ENCODE measurements at places on chromosomes 5 and 9. TPM values are rescaled to one million over a fixed set of nuclear protein-coding genes. Genes with fewer than 3 reads are reported as not detected.

DNA sequence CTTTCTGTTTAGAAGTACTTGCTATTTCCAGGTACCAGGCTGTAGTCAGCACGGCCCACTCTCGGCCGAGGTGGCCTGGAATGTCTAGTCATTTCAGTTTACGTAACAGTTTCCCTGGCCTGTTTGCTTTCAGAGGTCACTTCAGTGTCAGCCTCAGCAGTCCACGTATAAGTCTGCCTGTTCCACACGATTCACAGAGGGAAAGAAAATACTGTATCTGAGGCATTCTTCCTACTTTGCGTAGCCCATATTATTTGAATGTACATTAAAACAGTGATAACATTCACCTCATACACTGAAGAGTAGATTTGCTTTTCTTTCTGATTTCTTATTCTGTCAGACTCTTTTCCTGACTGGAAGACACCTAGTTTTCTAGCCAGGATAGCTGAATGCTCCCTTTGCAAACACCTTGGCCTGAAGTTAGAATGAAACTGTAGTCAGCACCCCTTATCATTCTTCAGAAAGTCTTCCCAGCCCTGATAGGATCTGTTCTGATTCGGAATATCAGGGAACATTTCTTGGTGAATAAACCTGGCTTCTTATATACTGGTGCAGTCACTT, 140.9 kb downstream of the AOPEP start:
- peak; percentile 97 for DNase-seq
- H3K36me3 ChIP-seq, result no peaks in the 10 kb centered on the region
- peak overlapping the region; percentile 11 for H3K4me3 ChIP-seq

DNA sequence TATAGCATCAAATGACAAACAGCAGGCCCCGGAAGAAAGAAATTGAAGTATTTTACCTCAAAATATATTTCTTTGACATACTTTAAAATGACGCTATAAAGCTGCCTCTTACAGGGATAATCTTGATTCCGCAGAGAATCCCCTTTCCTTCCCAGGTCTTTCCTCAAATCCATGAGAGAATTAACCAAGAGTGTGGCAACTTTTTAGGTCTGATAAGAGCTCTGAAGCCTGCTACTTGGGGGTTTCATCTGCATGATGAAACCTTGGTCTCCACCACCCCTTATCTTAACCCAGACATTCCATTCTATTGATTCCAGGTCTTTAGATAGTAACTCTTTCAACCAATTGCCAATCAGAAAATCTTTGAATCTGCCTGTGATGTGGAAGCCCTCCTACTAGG, 173.8 kb downstream of the CEMIP2 start:
- no peaks in the 10 kb centered on the region for H3K4me1 ChIP-seq
- no peak overlapping the region for H3K27ac ChIP-seq
- no peaks in the 10 kb centered on the region for H3K27me3 ChIP-seq
- no peaks in the 10 kb centered on the region for H3K36me3 ChIP-seq
- DNase-seq, result no peak
- no peak overlapping the region for H3K4me3 ChIP-seq

DNA sequence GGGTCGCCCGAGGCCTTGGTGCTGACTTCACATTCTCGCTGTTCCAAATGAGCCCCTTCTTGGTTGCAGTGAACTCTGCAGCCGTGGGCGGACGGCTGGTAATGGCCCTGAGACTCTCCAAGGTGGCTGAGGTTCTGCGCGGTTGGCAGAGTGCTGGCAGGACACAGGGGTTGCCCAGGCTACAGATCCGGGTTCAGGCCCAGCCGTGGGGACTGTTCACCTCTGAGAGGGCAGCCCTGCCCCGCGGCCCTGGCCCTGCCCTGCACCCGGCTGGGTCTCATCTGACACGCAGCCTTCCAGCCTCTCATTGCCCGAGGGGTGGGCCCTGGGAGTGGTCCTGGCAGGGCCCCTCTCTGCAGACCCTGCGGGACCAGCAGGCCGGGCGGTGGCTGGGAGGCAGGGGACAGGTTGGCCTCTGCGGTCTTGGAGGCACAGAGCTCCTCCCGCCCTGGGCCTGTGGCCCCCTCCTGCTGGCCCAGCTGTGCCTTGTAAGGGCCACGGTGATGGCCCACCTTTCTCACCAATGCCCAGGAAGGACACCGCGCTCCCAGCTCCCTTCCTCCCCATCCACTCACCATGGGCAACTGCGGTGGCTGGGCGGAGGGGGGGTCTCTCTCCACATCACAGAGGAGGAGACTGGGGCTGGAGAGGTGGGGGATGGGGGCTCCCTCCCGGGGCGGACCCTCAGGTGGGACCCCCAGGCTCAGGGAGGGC, 51.6 kb downstream of the AHRR start:
- peaks cover 20% of the 10 kb centered on the region for H3K36me3 ChIP-seq
- peak overlapping the region; percentile 96 for H3K27ac ChIP-seq
- no peak for DNase-seq
- H3K27me3 ChIP-seq, result no peaks in the 10 kb centered on the region
- peaks cover 39% of the 10 kb centered on the region for H3K4me1 ChIP-seq
- no peak overlapping the region for H3K4me3 ChIP-seq

GRCh38 chr5:147481874-147482705, 27.8 kb downstream of the DPYSL3 start:
- H3K4me3 ChIP-seq, result no peak overlapping the region
- H3K36me3 ChIP-seq, result no peaks in the 10 kb centered on the region
- peaks cover 17% of the 10 kb centered on the region for H3K4me1 ChIP-seq
- H3K27me3 ChIP-seq, result no peaks in the 10 kb centered on the region

GRCh38 chr5:68698025-68698940, 395.5 kb upstream of the SLC30A5 start:
- no peak for DNase-seq
- H3K27ac ChIP-seq, result no peak overlapping the region
- H3K4me3 ChIP-seq, result no peak overlapping the region
- H3K4me1 ChIP-seq, result no peaks in the 10 kb centered on the region

DNA sequence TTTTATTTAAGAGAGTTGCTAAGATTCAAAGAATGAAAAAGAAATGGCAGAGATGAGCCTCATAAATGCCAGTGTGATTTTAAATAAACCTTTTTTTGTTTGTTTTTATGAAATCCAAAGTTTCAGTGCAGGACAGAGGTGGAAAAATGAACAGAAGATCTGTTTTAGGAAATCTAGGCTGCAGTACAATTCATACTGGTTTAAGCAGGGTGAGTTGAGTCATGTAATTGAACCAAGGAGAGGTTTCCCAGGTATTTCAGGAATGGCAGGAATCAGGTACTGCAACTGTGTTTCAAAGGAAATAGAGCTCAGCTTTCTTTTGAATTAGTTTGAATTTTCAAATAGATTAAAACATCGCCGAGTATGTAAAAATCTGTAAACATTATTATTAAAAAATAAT, 3.0 kb upstream of the ANKRD31 start:
- H3K27me3 ChIP-seq, result no peaks in the 10 kb centered on the region
- peak; percentile 50 for DNase-seq
- peaks cover 2% of the 10 kb centered on the region for H3K4me1 ChIP-seq

- H3K4me1 ChIP-seq, result peaks cover 5% of the 10 kb centered on the region
- no peak for DNase-seq
- H3K4me3 ChIP-seq, result no peak overlapping the region
- H3K27ac ChIP-seq, result no peak overlapping the region
- no peaks in the 10 kb centered on the region for H3K27me3 ChIP-seq
- no peaks in the 10 kb centered on the region for H3K36me3 ChIP-seq
Measured at GRCh38 chr5:178462816-178463215, 127.4 kb downstream of the COL23A1 start.

DNA sequence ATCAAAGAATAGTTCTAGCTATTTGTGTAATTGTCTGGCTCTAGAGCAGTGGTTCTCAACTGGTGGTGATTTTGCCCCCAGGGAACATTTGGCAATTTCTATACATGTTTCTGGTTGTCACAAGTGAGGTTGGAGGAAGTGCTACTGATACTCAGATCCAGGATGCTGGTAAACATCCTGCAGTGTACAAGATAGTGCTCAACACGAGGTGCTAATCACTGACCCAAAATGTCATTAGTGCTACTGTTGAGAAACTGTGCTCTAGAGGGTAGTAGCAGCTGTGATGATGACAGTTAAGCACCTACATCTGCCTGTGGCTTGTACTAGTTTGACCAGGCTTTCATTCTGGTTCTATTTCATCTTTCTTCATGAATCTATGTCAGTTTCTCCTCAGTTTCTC, 22.1 kb downstream of the LRRC19 start:
- H3K4me1 ChIP-seq, result no peaks in the 10 kb centered on the region
- H3K4me3 ChIP-seq, result no peak overlapping the region
- H3K27me3 ChIP-seq, result no peaks in the 10 kb centered on the region
- H3K36me3 ChIP-seq, result no peaks in the 10 kb centered on the region
- DNase-seq, result no peak
- H3K27ac ChIP-seq, result no peak overlapping the region

- H3K27me3 ChIP-seq, result no peaks in the 10 kb centered on the region
- H3K4me3 ChIP-seq, result no peak overlapping the region
- DNase-seq, result no peak
- H3K27ac ChIP-seq, result no peak overlapping the region
- H3K4me1 ChIP-seq, result no peaks in the 10 kb centered on the region
Measured at GRCh38 chr5:113108485-113108884, 131.9 kb downstream of the DCP2 start.

- H3K36me3 ChIP-seq, result no peaks in the 10 kb centered on the region
- no peak for DNase-seq
- H3K4me1 ChIP-seq, result no peaks in the 10 kb centered on the region
- H3K27ac ChIP-seq, result no peak overlapping the region
Measured at GRCh38 chr5:155834271-155834975, 492.5 kb upstream of the SGCD start.

DNA sequence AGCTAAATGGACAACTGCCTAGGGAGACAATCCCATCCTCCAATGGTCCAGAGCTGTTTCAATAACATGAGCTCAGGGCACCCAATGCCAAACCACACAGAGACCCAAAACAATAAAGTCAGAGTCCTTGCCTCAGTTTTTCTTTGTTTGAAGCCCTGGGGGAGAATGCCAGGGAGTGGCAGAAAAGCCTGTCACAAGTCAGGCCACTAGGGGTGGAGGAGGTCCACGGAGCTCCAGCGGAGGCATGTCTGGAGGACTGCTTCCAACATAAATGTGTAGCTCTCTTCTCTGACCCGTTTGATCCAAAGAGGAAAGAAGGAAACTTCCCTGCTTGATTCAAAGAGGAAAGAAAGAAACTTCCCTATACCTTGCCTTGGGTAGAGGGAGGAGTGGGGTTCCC, 175.3 kb downstream of the HSPA4 start:
- H3K27ac ChIP-seq, result no peak overlapping the region
- H3K27me3 ChIP-seq, result no peaks in the 10 kb centered on the region
- H3K4me3 ChIP-seq, result no peak overlapping the region
- H3K4me1 ChIP-seq, result peaks cover 2% of the 10 kb centered on the region
- DNase-seq, result no peak

DNA sequence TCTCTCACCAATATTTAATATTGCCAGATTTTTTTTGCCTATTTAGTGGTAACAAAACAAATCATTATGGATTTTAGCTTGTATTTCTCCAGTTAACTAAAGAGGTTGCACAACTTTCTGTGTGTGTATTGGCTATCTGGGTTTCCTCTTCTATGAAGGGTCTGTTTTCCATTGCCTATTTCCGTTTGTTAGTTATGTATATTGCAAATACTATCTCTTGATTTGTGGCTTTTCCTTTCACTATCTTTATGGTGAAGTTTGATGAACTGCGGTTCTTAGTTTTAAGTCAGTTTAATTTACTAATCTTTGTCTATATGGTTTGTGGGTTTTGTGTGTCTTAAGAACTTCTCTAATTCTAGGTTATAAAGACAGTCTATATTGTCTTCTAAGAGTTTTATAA, 136.3 kb downstream of the CEP120 start:
- no peaks in the 10 kb centered on the region for H3K4me1 ChIP-seq
- H3K27ac ChIP-seq, result no peak overlapping the region
- H3K36me3 ChIP-seq, result no peaks in the 10 kb centered on the region
- DNase-seq, result no peak

DNA sequence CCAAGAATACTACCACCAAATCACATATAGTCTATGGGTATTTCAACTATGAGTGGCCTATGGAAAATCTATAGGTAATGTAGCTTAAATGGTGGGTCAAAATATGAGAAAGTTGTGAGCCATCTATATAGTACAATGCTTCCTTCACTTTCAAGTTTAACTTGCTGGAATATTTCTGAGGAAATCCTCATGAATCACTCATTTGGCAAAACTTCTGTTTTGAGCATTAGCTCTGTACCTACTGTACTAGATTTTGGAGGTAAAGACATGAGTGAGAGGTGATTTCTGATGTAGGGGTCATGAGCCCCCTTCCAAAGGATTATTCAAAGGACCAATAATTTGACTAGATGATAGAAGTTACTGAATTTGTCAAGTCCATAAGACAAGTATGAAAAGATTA, 80.6 kb upstream of the DAB2 start:
- peaks cover 18% of the 10 kb centered on the region for H3K4me1 ChIP-seq
- no peak overlapping the region for H3K4me3 ChIP-seq
- no peak for DNase-seq
- H3K27ac ChIP-seq, result no peak overlapping the region
- no peaks in the 10 kb centered on the region for H3K36me3 ChIP-seq
- no peaks in the 10 kb centered on the region for H3K27me3 ChIP-seq

The PAM gene
- 405 TPM for total RNA-seq

The PDZD2 gene
- total RNA-seq, result 0.33 TPM

The AGTPBP1 gene
- 10.7 TPM for total RNA-seq

The CDKN2B-AS1 gene
- 7.6 TPM for total RNA-seq

The MYOT gene
- not detected for total RNA-seq

The UCK1 gene
- total RNA-seq, result 22.3 TPM

The NMUR2 gene
- total RNA-seq, result not detected

The CHD1 gene
- 48.4 TPM for total RNA-seq

The S1PR3 gene
- total RNA-seq, result 23.1 TPM

The RANBP17 gene
- total RNA-seq, result 10.0 TPM

The MARCHF11 gene
- not detected for total RNA-seq

The TAS2R1 gene
- not detected for total RNA-seq

The TAL2 gene
- not detected for total RNA-seq

The IL7R gene
- 67.9 TPM for total RNA-seq

The PCDHB2 gene
- 4.6 TPM for total RNA-seq
